AG08396 (cell line): ENCODE measurements at places on chromosomes 2 and 18.

DNA sequence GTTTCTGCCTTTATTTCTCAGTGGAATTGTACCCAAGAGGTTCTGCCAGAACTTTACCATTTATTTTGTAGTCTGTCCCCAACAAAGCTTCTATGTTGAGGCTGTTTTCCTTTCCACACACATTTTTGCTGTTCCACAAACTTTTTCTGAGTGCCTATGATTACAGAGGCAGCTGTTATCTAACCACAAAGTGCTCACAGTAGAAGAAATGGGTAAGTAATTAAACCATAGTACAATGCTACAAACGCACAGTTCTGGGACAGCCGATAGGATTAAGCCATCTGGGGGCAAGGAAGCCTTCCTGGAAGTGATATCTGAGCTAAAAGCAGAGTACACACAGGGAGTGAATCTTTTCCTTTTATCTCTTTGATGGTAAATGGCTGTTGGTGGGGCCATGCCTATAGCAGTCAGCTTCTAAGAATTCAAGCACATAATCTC is 3.9 kb upstream of the MGAT4A start:
- DNase-seq = no peak

- DNase-seq = no peak
Measured at GRCh38 chr18:37471637-37472036, 94.0 kb downstream of the CELF4 start.

- DNase-seq = no peak
Measured at GRCh38 chr18:35603008-35603407, 21.5 kb downstream of the GALNT1 start.

- DNase-seq = no peak
Measured at GRCh38 chr2:12433626-12433990, 283.1 kb upstream of the TRIB2 start.

GRCh38 chr2:31547485-31547884 is 33.3 kb downstream of the SRD5A2 start:
- DNase-seq = no peak

- no peak for DNase-seq
Measured at GRCh38 chr2:197033222-197033621, 106.7 kb upstream of the PGAP1 start.

DNA sequence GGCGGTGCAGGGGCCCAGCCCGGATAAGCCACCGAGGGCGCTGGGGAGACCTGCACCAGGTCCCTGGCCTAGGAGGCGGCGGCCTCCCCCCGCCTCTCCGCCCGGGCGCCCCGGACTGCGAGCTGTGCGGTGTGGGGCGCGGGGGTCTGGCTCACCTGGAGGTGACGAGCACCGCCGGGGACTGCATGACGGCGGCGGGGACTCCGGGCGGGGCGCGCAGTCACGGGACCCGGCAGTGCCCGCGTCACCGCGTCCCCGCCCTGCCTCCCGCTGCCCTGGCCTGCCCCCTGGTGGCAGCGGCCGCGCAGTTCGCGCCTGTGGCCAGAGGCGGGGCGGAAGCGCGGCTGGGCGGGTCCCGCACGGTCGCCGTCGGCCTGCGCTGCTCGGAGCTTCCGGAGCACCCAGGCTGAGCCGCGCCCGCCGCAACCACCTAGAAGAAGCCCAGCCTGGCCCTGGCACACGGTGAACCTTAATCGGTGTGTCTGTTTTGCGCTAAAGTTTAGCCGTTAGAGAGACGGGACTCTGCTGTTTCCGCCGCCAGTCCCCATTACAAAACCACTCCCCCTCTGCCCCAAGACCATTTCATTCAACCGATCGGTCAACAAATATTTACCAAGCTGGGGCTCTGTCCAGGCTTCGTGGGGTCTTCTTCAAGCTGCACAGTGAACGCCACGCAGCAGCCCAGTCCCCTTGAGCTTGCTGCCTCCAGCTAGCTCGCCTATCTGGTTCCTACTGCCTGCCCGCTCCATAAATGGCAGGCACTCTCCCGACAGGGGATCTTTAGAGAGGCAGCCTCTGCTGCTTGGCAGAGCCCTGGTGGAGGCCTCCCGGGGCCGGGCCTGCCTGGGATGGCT is at the start of gene HS1BP3:
Gene HS1BP3 (minus strand): TSS at position 222 of the 854 bp plus-strand sequence. CDS start 35 bp downstream, at position 187.
- DNase-seq = peak; percentile 99

DNA sequence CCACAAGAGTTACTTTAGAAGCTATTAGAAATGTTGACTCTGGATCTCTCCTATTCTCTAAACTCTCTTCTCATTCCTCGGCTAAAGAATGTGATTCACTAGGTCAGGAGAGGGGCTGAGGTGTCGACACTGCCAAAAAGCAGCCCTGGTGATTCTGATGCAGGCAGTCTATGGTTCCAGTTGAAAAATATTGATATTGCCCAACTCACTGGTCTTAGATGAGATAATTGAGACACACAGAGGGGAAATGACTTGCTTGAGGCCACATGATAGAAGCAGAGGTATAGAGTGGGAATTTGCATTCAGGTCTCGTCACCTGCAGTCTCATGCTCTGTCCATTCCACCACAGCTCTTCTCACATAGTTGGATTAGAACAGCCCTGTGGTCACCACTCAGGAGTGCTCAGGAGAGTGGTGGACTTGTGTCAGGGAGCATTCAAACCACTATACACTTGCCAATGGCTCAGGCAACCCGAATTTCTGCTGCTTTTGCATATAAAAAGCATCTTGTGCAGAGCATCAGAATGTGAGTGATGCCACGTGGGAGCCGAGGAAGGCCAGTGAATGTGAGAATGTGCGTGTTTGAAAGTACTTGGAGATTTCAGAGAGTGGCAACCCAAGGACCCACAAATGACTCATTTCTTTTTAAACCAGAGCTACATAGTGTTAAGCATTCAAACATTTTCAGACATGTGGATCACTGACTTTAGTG is 65.1 kb upstream of the CTLA4 start:
- DNase-seq = no peak

GRCh38 chr2:20667531-20668401 is 822 bp downstream of the GDF7 start:
- no peak for DNase-seq

DNA sequence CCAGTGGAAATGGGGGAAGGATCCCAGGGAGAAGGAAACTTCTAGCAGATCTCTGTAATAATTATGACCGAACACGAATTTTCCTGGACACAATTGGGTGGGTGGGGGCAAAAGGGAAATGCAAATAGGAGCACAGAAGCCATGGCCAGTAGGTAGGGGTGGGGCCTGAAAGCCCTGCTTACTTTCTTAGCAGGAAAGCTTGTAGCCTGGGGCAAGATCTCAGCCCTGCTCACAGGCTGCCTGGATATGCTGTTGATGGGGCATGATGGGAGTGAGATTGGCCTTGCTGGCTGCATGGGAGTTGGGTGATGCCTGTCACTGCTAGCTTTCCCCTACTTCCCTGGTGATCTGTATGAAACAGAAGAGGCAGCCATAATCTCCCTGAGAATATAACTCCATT is 45.9 kb upstream of the SPOPL start:
- no peak for DNase-seq

GRCh38 chr2:30179536-30179935 is 32.7 kb downstream of the YPEL5 start:
- DNase-seq = no peak

GRCh38 chr18:47150824-47151366 is 595 bp upstream of the HDHD2 start:
- DNase-seq = no peak

DNA sequence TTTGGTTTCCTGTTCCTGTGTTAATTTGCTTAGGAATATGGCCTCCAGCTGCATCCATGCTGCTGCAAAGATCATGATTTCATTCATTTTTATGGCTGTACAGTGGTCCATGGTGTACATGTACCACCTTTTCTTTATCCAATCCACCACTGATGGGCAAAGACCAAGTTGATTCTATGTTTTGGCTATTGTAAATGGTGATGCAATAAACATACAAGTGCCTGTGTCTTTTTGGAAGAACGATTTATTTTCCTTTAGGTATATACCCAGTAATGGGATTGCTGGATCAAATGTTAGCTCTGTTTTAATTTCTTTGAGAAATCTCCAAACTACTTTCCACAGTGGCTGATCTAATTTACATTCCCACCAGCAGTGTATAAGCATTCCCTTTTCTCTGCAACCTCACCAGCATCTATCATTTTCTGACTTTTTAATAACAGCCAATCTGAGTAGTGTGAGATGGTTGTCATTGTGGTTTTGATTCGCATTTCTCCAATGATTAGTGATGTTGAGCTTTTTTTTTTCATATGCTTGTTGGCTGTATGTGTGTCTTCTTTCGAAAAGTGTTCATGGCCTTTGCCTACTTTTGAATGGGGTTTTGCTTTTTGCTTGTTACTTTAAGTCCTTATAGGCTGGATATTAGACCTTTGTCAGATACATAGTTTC is 19.4 kb downstream of the EXOC6B start:
- DNase-seq = no peak

- no peak for DNase-seq
Measured at GRCh38 chr2:219511547-219512325, 2.5 kb upstream of the ASIC4 start.

DNA sequence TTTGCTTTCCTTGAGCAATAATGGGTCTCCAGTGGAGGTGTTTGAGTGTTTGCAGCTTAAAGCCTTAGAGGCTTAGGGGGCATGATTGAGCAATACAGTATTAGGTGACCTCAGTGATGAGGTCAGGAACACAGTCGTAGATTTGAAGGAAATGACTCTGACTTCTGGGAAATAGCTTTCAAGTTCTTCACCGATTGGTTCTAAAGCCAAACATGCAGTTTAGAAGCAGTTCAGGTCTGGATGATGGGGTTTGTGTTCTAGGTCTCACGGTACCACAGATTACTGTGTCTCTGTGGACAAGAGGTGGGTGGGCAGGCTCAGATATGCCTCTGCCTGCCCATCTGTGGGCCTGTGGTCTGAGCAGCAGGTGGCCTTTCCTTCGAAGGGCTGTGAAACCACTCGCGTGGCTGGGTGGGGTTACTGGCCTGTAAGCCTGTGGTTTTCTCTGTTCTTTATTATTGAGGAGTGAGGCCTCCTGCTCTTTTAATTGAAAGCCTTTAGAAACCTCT is 7.8 kb downstream of the MTHFD2 start:
- no peak for DNase-seq

- peak; percentile 86 for DNase-seq
Measured at GRCh38 chr2:9656270-9656766, 25.5 kb upstream of the YWHAQ start.

DNA sequence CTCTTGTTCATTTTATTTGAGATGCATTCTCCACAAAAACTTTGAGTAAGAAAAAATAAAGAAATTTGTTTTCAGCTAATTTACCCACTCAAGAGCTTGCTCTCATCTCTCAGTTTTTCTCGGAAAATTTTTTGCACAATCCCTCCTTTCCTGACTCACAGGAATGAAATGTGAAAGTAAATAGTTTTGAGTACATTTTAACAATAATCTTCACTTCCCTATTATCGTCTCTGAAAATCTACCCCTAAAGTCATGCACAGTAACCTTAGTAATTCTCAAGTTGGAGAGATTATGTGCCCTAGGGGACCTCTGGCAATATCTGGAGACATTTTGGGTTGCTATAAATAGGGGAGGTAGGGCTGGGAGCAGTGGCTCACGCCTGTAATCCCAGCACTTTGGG is 2.6 kb downstream of the CYB5A start:
- peak; percentile 17 for DNase-seq

DNA sequence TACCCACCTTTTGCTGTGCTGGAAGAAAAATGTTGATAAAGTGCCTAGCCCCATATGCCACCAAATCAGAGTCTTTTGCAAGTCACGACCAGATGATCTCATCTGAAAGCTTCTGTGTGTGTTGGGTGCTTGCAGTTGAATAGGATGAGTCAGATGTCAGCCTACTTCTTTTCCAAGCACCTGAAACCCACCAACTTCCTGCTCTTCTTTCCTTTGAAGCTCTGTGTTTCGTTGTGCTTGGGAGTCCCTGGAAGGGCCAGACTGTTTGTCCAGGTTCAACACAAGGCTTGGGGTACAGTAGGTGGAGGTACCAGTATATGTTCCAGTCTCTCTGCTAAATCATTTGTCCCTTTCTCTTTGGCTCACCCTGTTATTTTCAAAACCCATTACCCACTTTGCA is 36.8 kb upstream of the LCLAT1 start:
- peak; percentile 44 for DNase-seq

DNA sequence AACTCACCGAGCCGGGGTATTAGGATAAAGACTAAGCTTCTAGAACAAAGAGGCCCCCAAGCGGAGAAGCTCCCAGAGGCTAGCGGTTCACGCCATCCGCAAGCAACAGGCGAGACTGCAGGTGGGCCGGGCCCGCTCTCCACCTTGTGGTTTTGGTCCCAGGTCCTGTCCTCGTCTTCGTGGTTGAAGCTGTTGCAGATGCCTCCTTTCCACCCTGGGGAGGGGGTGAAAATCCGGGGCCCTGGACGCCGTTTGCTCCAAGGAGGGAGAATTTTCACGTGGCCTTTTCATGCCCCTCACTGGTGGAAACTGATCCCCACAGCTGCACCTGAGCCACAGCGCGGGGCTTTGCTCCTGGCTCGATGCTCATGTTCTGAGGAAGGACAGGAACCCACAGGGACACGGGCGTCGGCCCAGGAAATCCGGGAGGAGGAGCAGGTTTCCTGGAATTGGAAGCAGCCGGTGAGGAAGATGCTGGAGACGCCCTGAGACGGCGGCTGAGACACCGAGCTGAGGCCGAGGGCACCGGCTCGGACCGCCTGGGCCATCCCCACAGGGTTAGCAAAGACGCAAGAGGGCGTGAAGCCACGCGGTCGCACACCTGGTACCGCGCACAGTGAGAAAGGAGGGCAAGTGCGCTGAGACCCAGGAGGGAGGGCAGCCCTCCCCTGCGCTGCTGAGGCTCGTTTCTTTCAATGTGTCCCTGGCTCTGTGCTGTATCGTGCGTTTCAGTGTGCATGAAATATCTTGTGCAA is 54.7 kb upstream of the SALL3 start:
- DNase-seq = no peak

- no peak for DNase-seq
Measured at GRCh38 chr18:2396162-2396505, 175.2 kb downstream of the METTL4 start.

DNA sequence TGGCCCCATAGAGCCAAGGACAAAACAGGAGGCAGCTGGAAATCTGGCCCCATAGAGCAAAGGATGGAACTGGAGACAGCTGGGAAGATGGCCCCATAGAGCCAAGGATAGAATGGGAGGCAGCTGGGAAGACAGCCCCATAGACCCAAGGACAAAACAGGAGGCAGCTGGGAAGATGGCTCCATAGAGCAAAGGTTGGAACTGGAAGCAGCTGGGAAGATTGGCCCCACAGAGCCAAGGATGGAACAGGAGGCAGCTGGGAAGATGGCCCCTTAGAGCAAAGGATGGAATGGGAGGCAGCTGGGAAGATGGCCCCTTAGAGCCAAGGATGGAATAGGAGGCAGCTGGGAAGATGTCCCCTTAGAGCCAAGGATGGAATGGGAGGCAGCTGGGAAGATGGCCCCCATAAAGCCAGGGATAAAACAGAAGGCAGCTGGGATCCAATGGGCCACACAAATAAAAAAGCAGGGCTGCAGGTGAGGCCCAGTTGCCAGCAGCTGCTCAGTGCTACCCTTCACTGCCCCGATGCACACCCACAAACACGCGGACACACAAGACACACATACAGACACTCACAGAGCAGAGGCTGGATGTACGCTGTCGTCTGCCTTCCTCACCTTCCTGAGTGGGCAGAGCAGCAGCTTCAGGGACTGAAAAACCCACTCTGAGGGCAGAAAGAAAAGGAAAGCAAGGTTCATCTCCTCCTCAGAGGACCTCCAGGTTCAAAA is 505.4 kb upstream of the MYT1L start:
- DNase-seq = no peak

GRCh38 chr2:47083886-47084687 is 71.0 kb downstream of the STPG4 start:
- no peak for DNase-seq
